ENCODE measurements at places on chromosomes 1 and 21.

GRCh38 chr1:233237647-233238046, 57.9 kb downstream of the PCNX2 start:
- no peak for DNase-seq

DNA sequence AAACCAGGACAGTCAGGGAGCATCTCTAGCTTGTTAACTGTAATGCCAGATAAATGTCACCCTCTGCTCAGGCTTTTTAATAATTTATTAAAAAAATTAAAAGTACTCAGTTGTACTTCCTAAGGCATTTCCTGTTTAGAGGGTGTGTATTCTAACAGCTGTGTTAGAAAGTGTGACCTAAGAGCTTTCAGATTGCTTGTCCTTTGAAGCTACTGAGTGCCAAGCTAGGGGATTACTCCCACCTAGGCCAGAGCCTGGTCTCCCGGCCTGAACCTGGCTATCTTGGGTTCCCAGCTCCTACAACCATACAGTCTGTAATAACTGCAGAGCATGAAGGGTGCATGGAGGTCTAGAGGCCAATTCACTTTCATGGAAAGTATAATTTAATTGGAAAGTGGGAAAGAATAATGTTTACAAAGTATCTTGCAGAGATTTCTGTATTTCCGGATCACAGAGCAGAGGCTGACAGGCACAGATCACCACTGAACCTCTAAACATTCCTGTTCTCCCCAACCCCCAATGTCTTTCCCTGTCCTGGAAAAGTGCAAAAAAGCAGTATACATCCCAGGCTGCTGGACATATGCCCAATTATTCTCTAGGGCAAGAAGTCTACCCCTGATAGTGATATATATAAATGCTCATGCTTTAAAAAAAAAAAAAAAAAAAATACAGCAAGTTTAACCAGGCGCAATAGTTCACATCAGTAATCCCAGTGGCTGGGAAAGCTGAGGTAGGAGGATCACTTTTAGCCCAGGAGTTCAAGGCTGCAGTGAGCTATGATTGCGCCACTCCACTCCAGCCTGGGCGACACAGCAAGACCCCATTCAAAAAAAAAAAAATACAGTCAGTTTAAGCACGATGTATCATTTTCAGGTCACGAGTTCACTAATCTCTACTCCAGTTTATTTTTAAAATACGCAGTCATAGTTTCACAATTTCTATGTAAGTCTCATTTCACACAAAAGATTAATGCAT, 36.7 kb upstream of the RAP1A start:
- DNase-seq = no peak

- no peak for DNase-seq
These were observed 98.5 kb downstream of the GALNT2 start for GRCh38 chr1:230165536-230165935.

GRCh38 chr1:234400773-234401172, 27.5 kb downstream of the COA6 start:
- no peak for DNase-seq

DNA sequence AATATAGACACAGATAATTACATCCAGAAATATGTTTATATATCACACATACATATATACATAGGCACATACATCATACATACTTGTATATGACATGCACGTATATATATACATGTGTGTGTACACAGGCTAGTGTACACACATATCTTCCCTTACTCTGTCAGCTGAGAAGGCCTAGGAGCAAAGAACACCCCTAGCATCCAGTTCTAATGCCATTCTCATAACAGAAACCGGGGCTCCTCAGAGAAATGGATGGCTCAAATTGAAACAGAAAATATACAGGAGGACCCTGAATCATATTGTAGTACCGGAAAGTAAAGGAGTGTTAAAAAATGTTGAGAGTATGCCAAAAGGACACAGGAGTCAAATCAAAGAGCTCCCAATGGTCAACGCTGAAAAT, 19.7 kb upstream of the HYI start:
- no peak for DNase-seq

GRCh38 chr1:234473118-234473517, 5.9 kb downstream of the TARBP1 start:
- no peak for DNase-seq

DNA sequence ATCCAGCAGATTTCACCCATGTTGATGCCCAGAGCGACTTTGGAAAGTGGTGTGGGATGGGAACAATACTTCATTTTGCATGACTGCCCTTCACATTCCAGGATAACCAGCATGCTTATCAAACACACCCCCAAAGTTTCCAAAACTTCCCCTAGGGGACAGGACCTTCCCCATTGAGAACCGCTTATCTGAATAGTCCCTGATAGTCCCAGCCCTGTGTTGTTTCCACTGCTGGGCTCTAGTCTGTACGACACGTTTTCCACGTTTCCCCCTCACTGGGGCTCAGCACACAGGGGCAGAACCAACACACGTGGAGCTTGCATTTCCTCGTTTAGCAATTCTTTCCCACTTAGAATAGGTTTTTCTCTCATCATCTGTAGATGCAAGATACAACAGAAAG, 61.0 kb downstream of the BACE2 start:
- no peak for DNase-seq

DNA sequence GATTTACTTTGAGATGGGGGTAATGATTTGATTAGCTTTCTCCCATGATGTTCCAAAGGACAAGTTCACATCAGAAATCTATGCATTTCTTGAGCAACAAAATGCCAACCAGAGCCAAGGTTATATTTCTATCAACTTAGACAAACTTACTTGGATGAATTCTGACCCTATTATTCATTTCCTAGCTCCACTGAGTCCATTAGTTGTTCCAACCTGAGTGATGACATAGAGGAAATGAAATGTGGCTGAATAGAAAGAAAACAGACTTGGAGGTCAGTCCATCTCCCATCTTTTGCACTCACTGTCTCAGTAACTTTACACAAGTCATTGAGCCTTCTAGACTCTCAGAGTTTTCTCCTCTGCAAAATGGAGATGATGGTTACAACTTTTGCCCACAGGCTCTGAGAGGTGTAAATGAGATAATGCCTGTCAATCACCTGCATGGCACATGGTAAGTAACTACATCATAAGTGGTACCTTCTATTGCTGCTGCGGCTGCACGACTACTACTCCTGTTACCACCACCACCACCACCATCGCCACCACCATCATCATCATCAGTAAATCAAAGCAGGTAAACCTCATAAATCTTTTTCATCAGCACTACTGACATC, 98.2 kb downstream of the PTPN14 start:
- DNase-seq = no peak

DNA sequence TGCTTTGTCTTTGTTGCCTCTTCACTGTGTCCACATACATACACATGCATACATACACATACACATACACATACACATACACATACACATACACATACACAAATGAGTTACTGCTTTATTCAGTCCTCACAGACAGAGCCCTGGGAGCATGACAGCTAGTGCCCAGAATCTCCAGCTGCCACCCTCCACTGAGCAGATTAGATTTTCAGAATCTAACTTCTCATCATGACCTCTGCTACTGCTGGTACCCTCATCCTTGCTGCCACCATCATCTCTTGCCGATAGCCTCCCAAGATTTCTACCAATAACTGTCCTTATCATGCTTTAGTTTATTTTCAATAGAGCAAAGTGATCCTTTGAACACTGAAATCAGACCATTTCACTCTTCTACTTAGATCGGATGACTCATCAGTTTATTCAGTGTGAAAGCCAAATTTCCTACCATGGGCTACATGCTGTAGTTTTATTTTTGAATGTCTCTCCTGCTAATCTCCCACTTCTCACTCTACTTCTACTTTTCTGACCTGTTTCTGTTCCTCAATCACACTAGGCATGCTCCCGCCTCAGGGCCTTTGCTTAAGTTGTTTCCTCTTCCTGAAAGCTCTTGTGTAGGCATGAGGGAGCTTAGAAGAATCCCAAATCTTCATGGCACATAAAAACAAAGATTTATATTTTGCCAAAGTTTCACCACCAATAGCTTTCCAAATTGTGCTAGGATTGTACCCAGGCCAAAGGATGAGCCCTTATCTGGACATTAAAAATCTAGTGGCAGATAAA, 43.0 kb downstream of the ATP6V1G3 start:
- no peak for DNase-seq

- DNase-seq = no peak
These were observed 20.0 kb downstream of the HTR6 start for GRCh38 chr1:19684677-19685076.

GRCh38 chr1:223421025-223421424, 27.8 kb downstream of the CCDC185 start:
- no peak for DNase-seq

- DNase-seq = no peak
These were observed 719 bp downstream of the S100A14 start for GRCh38 chr1:153615406-153615805.

GRCh38 chr1:167483790-167484189, 34.5 kb downstream of the CD247 start:
- no peak for DNase-seq
